Choroid plexus epithelial cell (primary cell): ENCODE measurements at places on chromosomes 12 and 14.

GRCh38 chr12:62214846-62215245 lies 45.4 kb upstream of the USP15 start:
- no peak for DNase-seq

DNA sequence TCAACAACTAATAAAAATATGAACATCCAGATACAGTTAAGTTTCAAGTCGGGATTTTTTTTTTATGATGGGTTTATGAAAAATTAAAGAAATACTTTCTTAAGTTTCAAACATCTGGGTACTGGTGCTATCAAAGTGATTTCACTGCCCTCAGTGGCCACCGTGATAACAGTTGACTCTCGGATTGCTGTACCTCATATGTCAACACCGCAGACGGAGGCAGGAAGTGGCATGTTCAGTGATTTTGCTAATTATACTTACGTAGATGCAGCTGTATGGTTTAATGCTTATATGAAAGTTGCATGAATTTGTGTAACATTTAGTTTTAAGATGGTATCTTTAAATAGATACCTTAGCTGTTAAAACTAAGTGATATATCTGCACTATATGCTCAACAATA lies 20.8 kb upstream of the FBLN5 start:
- no peak for DNase-seq

DNA sequence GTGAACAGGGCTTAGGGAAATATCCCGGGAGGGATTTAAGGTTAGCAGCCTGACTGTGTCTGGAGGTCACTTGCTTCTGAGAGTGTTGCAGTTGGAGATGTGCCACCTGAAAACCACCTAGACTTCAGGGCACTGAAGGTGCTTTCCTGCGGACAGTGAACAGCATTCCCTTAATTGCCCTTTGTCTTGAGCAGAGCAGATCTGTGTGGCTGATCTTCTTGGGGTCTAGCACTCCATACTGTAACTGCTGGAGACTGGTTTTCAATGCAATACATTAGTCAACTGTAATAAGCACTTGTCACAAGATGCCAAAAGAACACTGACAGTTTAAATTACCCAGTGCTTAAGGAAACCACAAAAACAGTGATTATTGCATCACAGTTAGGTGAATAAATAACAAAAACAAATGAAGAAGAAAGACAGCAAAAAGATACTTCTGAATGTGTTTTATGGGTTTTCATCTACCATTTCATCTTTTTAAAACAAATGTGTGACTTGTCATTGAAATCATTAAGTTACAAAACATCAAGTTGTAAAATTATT lies 111.8 kb downstream of the PRIMA1 start:
- no peak for DNase-seq

GRCh38 chr12:18145924-18146323 lies 55.9 kb upstream of the RERGL start:
- DNase-seq: peak; percentile 67

DNA sequence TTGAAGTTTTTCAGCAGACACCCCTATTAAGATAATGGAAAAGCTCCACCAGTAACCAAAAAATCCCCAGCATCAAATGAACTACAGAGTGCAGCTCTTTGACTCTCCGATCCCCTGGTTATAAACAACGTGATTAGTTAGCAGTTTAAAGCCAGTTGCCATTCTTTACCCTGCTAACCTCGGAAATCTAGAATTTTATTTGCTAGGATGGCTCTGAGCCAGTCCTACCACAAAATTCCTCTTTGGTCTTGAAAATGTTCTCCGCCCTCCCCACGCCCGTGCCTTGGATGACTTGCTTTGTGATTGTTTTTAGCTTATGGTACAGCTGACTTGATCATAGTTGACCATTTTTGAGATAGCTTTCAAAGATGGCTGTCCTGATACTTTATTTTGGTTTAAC lies 1.2 kb downstream of the KLHDC2 start:
- DNase-seq: peak; percentile 64

- no peak for DNase-seq
These were observed 129.7 kb downstream of the SYT1 start for GRCh38 chr12:78994168-78994791.

- no peak for DNase-seq
These were observed 6.8 kb downstream of the STAT6 start for GRCh38 chr12:57104292-57104910.

GRCh38 chr14:36785511-36785910 lies 123.9 kb downstream of the PAX9 start:
- DNase-seq: no peak

- peak; percentile 69 for DNase-seq
These were observed 44.8 kb upstream of the NR2C1 start for GRCh38 chr12:95118138-95118787.

DNA sequence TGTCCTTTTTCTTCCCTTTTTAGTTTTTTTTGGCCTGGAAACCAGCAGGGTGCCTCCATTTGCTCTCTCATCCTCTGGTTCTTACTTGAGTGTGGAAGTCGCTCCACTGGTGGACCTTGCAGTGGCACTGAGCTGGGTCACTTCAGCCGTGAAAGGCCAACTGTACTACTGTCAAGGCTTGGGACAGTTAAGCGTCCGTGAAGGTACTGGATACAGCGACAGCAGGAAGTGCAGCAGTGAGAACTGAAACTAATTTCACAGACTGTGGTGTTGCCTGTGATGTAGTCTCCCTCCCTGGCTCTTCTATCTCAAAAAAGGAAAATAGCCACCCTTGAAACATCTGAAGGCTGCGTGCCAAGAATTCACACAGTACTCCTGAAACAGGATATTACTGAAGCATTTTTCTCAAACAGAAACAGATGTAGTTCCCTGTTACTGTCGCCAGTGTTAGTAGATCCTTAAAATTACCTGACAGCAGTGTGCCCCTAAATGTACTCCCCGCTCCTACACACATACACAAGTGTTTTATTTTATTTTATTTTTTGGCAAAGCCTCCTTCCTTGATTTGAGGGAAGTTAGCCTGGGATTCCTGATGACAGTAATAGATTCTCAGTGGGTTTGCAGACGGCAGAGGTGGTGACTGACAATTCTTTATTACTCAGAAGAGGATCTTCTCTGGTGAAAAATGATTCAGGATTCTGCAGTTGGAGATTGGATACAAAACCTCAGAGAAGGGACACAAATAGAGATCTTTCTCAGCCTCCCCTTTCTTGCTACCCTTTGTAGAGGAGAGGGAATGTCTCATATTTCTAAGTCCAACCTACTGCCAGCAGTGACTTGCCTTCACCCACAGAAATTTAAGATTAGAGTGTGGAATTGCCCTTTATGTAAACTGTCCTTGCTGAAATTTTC lies 4.4 kb downstream of the SUSD6 start:
- peak; percentile 91 for DNase-seq

- no peak for DNase-seq
These were observed 127.4 kb downstream of the KCNK10 start for GRCh38 chr14:88195676-88196075.

DNA sequence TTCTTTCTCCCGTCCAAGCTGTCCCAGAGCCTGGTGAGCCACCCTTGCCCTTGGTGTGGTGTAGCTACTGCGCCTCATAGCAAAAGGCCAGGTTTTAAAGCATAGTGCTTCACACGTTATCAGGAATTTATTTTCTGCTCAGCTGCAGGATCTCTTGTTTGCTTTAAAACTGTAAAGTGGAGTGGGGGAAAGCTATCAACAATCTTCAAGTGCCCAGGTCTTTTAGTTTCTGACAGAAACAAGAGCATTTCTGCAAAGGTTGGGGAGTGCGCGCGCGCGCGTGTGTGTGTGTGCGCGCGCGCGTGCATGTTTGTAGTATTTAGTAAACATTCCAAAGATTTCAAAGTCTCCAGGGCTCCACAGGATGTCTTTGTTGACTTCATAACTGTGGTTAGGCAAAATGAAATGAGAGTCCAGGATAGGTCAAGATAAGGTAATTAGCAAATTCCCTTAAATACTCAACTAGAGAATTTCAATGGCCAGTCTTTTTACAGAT lies 45.5 kb downstream of the EML1 start:
- peak; percentile 74 for DNase-seq

- peak; percentile 41 for DNase-seq
These were observed 57.8 kb downstream of the TMEM117 start for GRCh38 chr12:43893670-43894069.

DNA sequence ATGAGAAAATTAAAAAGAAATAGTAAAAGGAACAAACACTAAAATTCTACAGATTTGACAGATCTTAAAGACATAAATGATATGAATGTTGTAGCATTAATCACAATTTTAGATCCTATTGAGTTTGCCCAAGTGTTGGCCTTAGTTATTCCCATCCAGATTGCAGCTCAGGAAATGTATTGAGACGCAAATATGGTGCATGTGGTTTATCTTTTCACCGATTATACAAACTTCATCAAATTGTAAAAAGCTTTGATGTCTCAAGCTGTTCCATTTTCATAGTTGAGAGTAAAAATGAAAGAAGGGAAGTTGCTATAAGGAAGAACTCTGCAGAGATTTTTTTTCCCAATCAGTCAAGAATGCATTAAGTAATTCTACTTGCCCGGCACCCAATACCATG lies 328.4 kb downstream of the EGLN3 start:
- DNase-seq: no peak

GRCh38 chr14:41146391-41146790 lies 460.3 kb upstream of the LRFN5 start:
- no peak for DNase-seq

- DNase-seq: no peak
These were observed 235.3 kb downstream of the KSR2 start for GRCh38 chr12:117733549-117733805.
